Stomach (tissue), 19 donors: ENCODE measurements at places on chromosomes 6 and 20. TPM values are rescaled to one million over a fixed set of nuclear protein-coding genes. Genes with fewer than 3 reads are reported as not detected.

The LHFPL5 gene
- polyA plus RNA-seq, result not detected

The MUCL3 gene
- 39.6 TPM for polyA plus RNA-seq

The WFDC10B gene
- polyA plus RNA-seq, result 1.6 TPM

The RPS21 gene
- polyA plus RNA-seq, result 4,606 TPM

The FAM83C gene
- polyA plus RNA-seq, result not detected

The CDK5RAP1 gene
- polyA plus RNA-seq, result 21.7 TPM

The RSPH9 gene
- 0.56 TPM for polyA plus RNA-seq

GRCh38 chr6:18412068-18412467, 24.9 kb downstream of the RNF144B start:
- no peak for DNase-seq

DNA sequence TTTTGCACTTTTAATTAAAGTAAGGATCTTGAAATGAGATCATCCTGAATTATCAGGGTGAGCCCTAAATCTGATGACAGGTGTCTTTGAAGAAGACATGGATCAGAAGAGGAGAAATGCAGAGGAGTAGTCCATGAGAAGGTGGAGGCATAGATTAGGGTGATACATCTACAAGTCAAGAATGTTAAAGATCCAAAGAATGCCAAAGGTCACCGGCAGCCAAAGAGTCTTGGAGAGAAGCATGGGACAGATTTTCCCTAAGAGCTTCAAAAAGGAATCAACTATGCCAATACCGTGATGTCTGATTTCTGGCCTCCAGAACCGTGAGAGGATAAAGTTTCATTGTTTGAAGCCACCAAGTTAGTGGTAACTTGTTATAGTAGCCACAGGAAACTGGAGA, 59.0 kb upstream of the THEMIS start:
- no peak for DNase-seq

DNA sequence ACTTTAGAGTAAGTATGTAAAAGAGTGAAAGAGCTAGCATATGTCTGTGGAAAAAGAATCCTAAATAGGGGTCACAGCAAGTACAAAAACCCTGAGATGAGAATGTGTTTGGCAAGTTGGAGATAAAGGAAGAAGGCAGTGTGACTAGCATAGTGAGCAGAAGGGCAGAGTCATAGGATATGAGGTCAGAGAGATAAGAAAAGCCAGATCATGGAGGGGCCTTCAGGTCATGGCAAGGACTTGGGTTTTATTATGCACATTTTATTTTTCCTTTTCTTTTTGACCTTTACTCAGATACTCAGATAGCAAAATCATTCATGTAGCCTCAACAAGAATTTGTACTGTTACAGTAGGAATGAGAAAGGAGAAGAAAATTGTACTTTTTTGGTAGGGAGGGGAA, 138.0 kb downstream of the GJA1 start:
- no peak for DNase-seq

DNA sequence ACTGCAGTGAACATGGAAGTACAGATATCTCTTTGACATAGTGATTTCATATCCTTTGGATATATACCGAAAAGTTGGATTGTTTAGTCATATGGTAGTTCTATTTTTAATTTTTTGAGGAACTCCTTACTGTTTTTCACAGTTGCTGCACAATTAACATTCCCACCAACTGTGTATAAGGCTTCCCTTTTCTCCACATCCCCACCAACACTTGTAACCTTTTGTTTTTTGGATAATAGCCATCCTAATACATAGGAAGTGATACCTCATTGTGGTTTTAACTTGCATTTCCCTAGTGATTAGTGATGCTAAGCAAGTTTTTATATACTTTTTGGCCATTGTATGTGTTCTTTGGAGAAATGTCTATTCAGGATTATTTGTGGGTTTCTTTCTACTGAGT, 45.1 kb upstream of the TENT5A start:
- no peak for DNase-seq

GRCh38 chr6:116351101-116351500, 19.6 kb upstream of the DSE start:
- DNase-seq, result no peak

DNA sequence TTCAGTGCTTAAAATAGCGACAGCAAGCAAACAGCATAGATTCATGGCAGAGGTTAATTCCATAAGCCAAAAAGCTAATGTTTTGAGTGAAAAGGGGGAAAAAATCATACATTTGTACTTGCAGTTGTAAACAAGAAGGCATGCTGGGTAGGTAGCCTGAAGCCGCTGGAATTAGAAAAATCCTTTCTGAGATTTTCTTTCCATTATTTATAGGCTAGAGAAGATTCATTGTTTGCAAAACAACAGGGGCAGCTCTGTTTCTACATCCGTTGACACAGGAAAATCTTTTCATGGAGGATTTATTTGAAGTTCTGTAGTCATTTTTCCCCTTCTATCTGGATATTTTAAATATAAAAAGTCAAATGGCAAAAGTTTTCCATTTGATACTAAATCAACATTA, 843.9 kb downstream of the QKI start:
- no peak for DNase-seq

- DNase-seq, result peak; percentile 74
Measured at GRCh38 chr6:112252571-112253497, 1.5 kb downstream of the LAMA4 start.

GRCh38 chr6:111243095-111243494, 155.8 kb downstream of the SLC16A10 start:
- DNase-seq, result no peak

GRCh38 chr20:36093025-36093803, 61.3 kb upstream of the EPB41L1 start:
- peak; percentile 90 for DNase-seq

GRCh38 chr6:104522533-104522932, 337.2 kb downstream of the HACE1 start:
- no peak for DNase-seq

DNA sequence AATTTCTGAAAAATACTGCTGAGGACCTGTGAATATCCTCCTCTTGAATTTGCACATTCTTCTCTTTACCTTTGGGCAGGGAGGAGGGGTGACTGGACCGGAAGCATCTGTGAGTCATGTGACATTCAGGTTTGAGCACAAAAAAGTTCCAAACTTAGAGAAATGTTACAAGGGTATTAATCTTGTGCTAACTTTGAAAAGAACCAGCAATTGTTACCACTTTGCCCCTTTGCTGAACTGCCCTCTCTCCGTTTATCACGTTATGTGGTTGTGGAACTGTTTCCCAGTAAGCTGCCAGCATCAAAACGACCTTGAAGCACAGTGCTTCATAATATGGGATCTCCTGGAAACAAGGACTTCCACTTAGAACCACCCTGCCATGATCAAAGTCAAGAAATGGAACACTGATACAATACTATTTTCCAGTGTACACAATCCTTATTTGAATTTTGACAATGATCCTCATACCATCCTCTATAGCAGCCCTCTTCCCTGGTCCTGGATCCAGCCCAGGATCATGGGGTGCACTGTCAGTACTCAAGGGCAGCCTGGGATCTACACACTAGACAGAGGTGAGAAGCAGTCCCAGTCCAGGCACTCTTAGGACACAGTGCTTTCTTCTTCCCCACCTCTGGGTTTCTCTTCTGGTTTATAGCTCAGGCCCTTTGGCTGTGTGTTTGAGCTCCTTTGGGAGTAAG, 2.3 kb upstream of the TUBB1 start:
- no peak for DNase-seq

GRCh38 chr6:12010635-12011275, 1.4 kb upstream of the HIVEP1 start:
- peak; percentile 66 for DNase-seq

GRCh38 chr6:20061952-20062351, 150.3 kb downstream of the MBOAT1 start:
- DNase-seq, result no peak

GRCh38 chr20:55597526-55597925, 407.8 kb downstream of the CBLN4 start:
- no peak for DNase-seq

DNA sequence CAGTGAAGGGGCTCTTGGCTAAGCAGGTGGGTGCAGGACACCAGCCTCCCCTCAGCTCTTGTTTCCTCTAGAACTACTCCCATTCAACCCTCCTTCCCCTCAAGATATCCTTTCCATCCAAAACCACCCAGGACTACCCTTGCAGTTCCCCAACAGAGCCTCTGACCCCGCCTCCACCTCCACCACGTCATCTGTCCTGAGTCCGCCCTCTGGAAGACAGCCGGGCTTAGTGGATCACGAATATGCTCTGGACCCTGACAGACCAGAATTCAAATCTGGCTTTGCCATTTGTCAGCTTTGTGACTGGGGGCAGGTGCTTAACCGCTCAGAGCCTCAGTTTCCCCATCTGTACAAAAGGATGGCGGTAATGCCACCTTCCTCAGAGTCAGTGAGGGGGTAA, 31.4 kb downstream of the TFEB start:
- no peak for DNase-seq

DNA sequence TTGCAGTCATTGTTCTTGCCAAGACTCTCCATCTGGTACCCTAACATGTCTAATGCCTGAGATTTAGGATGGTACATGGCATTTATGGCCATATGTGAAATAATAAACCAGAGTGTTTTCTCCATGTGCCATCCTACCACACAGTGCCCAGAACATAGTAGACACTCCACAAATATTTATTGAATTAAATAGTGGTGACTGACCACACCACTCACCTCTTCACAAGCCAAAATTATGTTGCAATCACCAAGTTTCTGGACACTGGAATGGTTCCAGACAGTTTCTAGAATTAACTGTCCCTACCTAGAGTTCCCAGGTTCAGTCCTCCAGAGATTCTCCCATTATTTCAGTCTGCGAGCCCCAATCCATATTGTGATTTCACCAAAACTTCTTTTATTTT, 427.3 kb downstream of the KIF16B start:
- DNase-seq, result no peak

DNA sequence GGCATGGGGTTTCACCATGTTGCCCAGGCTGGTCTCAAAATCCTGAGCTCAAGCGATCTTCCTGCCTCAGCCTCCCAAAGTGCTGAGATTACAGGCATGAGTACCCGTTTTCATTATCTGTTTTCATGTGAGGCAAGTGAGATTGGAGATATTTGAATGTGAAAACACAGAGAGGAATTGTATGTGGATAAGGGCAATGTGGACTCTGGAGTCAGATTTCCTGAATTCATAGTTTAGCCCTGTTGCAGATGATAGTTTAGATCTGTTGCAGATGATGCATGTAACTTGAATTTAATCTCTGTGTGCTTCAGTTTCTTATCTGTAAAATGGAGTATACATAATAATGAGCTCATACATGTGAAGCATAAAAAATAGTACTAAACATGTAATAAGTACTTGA, 3.7 kb downstream of the SMPDL3A start:
- DNase-seq, result no peak

GRCh38 chr6:106553440-106553839, 75.9 kb downstream of the RTN4IP1 start:
- DNase-seq, result no peak

DNA sequence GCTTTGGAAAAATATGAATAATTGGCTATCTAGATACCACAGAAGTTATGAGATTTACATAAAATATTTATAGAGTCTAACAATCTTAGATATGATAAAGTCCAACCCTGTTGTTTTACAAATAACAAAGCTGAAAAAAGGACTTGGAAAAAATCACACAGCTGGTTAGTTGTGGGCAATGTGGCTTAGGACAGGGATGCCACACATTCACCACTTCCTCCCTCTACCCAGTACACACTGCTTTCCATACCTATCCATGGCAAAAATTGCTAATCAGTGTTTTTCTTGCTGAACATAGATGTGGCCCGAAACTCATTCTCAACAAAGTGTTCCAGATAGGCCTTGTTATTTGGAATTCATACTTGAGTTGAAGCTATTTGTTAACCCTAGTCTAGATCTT, 147.3 kb upstream of the BMP5 start:
- DNase-seq, result no peak

- peak; percentile 75 for DNase-seq
Measured at GRCh38 chr6:106974999-106975737, 639 bp upstream of the CD24 start.

DNA sequence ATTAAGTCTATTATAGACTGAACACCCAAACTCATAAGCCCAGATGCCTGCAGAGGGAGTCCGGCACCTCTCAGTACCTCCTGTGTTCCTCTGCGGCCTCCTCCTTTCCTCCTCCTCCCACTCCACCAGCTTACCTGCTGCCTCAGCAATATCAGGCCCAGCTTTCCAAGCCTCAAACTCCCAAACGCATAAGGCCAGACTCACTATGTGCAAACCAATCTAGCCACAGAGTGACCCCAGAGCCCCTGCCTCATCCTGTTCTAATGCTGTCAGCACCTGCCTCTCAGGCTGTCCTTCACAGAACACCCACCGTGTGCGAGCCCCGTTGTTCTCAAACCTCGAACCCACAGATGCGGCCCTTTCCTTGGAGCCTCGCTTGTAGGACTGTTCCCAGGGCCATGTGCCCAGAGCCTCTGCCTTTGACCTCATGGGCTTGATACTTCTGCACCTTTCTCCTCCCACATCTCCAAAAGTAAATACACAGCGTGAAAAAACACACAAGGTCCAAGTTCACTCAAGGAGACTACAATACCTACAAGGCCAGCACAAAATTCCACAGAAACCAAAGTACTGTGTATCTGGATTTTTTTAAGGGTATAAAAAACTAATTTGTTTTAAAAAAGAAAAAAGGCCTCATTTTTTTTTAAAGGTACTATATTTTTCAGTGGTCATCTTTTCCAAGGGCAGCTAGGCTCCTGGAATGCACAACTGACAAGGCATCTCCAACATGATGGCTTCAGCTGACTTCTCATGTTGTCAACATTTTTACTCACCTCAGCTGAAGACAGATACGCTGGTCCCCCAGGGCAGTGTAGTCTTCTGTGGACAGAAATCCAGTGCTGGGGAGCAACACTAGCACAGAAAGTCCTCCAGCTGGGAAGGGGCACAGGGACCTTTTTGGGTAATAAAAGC, 52.3 kb downstream of the ABHD12 start:
- peak; percentile 42 for DNase-seq

- no peak for DNase-seq
Measured at GRCh38 chr6:127436578-127437110, 22.5 kb downstream of the KIAA0408 start.

- DNase-seq, result no peak
Measured at GRCh38 chr6:170148709-170149470, 142.0 kb downstream of the DLL1 start.

- peak; percentile 68 for DNase-seq
Measured at GRCh38 chr6:87391334-87391733, 16.4 kb upstream of the CFAP206 start.

DNA sequence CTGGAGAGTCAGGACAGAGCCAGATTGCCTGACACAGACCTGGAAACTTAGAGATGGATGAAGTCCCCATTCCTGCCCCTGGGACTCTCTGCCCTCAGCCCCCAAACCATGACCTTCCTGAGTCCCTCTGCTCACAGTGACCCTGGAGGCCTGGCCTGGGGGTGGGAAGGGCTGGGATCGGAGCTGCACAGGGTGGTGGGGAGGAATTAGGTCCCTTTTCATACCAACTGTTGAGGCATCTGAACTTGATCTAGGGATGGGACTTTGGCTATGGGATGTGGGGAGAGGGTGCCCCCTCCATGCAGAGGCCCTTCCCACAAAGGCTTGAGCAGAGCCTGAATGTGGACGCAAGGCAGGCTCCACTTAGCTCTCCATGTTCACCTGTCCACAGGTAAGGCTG, 144.1 kb downstream of the MRPL14 start:
- DNase-seq, result no peak

DNA sequence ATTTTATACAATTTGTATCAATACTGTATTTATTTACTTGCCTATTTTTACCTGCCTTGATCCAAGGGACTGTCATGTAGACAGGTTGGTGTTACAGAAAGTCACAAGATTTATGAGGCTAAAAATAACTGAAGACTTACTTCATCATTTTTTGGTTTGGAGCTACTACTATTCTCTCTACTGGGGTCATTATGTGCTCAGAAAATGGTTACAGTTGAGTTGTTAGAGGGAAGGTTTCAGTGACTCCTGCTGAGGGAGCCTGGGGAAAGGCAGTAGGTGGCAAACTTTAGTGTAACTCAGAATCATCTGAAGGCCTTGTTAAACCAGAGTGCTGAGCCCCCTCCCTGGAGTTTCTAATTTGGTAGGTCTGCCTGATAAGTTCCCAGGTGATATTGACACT, 118.8 kb downstream of the TINAG start:
- DNase-seq, result no peak
